ENCODE measurements at places on chromosomes 2 and 18. TPM values are rescaled to one million over a fixed set of nuclear protein-coding genes. Genes with fewer than 3 reads are reported as not detected.

GRCh38 chr2:163558251-163559021 is 177.4 kb downstream of the FIGN start:
- no peak for DNase-seq

Gene VWC2L
- not detected for total RNA-seq

Gene BCL2
- 1.5 TPM for total RNA-seq

Gene IL18RAP
- total RNA-seq: not detected
